ENCODE measurements at places on chromosomes 6 and 20.

DNA sequence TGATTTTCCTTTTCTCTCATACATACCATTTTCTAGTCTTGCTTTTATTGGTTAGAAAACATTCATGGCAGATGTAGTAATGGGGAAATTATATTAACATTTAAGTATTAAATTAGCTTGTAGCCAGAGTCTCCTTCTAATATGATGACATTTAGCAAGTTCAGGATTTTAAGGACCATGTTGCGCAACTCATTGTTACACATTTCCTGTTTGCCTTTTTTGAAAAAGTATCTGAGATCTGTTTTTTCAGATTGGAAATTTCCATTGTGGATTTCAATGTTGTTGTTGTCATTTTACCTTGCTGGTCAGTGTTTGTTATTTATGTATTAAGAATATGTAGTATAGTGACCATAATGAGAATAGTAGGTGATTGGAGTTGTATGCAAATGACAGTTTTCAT is 38.7 kb downstream of the CDKAL1 start:
- DNase-seq: no peak

- peak; percentile 65 for DNase-seq
Observed at GRCh38 chr6:93416571-93417420, 2.6 kb downstream of the EPHA7 start.

- DNase-seq: no peak
Observed at GRCh38 chr6:68735866-68736265, 100.8 kb downstream of the ADGRB3 start.

- DNase-seq: no peak
Observed at GRCh38 chr20:55058938-55059337, 583.5 kb downstream of the DOK5 start.

- no peak for DNase-seq
Observed at GRCh38 chr6:133085471-133085870, 155.7 kb upstream of the EYA4 start.

GRCh38 chr20:8369311-8369710 is 237.2 kb downstream of the PLCB1 start:
- DNase-seq: no peak

Measured in Right ventricle myocardium inferior (tissue), 1 donor.